ENCODE measurements at places on chromosomes 2 and 18. TPM values are rescaled to one million over a fixed set of nuclear protein-coding genes. Genes with fewer than 3 reads are reported as not detected.

MBD2 gene
- 23.1 TPM for total RNA-seq

CLEC4F gene
- 9.1 TPM for total RNA-seq

AQP4 gene
- total RNA-seq, result 3.2 TPM

RMND5A gene
- total RNA-seq, result 93.2 TPM

SANBR gene
- total RNA-seq, result 36.4 TPM

GBX2 gene
- 0.49 TPM for total RNA-seq

VWC2L gene
- 11.5 TPM for total RNA-seq

ZC3H6 gene
- 31.9 TPM for total RNA-seq

SLC40A1 gene
- 129 TPM for total RNA-seq

Data from camera-type eye (tissue), 1 donor.